ENCODE measurements at places on chromosomes 16 and 17. TPM values are rescaled to one million over a fixed set of nuclear protein-coding genes. Genes with fewer than 3 reads are reported as not detected.

- no peaks in the 10 kb centered on the region for H3K36me3 ChIP-seq
- H3K27me3 ChIP-seq, result peaks cover 53% of the 10 kb centered on the region
- H3K4me1 ChIP-seq, result peaks cover 24% of the 10 kb centered on the region
- H3K27ac ChIP-seq, result no peak overlapping the region
Observed at GRCh38 chr17:72111336-72111923, 9.4 kb upstream of the SOX9 start.

DNA sequence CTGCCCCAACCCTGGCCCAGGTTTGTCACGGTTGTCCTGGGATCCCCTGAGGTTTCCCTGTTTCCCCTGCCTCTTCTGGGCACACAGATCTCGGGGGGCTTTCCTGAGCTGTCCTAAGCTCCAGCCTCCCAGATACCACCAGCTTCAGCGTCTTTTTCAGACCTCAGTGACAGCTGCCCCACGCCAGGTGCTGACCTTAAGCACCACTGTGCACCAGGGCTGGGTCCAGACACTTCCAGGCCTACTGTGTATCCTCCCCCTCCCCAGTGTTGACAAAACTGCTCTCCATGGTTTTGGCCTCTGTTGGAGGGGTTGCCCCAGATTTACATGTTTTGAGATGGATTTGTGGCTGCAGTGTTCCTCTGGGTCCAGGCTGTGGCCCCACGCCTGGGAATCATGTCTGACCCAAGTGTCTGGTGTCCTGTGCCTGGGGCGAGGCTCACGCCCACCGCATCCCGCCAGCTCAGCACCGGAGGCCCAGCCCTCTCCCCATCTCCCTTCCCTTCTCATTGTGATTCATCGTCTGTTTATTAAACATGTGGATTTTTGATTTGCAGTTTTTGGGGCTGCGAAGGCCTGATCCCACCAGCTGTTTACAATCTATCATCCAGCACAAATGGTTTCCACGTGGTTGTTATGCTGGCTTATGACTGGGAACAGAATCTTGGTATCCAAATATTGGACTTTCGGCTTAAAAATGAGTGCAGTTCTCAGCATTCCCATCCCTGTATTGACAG is 82.1 kb downstream of the METRNL start:
- DNase-seq, result no peak
- H3K36me3 ChIP-seq, result no peaks in the 10 kb centered on the region
- H3K27ac ChIP-seq, result peak overlapping the region; percentile 14
- H3K4me1 ChIP-seq, result peaks cover 9% of the 10 kb centered on the region

- DNase-seq, result no peak
- H3K27me3 ChIP-seq, result peaks cover 2% of the 10 kb centered on the region
- peaks cover 1% of the 10 kb centered on the region for H3K4me1 ChIP-seq
- H3K27ac ChIP-seq, result no peak overlapping the region
- no peaks in the 10 kb centered on the region for H3K36me3 ChIP-seq
- H3K4me3 ChIP-seq, result no peak overlapping the region
Observed at GRCh38 chr17:8841844-8842243, 25.6 kb downstream of the PIK3R6 start.

SLC5A2 gene
- 0.36 TPM for total RNA-seq

CYB561 gene
- 20.4 TPM for total RNA-seq

GRCh38 chr16:88742896-88743605 is 36.7 kb downstream of the CTU2 start:
- no peaks in the 10 kb centered on the region for H3K36me3 ChIP-seq
- no peak for DNase-seq
- no peak overlapping the region for H3K27ac ChIP-seq
- no peak overlapping the region for H3K4me3 ChIP-seq
